Kidney glomerular epithelial cell (primary cell): ENCODE measurements at places on chromosomes 7 and 10.

GRCh38 chr10:5545778-5546710 is 21.3 kb downstream of the CALML3 start:
- DNase-seq: peak; percentile 78

DNA sequence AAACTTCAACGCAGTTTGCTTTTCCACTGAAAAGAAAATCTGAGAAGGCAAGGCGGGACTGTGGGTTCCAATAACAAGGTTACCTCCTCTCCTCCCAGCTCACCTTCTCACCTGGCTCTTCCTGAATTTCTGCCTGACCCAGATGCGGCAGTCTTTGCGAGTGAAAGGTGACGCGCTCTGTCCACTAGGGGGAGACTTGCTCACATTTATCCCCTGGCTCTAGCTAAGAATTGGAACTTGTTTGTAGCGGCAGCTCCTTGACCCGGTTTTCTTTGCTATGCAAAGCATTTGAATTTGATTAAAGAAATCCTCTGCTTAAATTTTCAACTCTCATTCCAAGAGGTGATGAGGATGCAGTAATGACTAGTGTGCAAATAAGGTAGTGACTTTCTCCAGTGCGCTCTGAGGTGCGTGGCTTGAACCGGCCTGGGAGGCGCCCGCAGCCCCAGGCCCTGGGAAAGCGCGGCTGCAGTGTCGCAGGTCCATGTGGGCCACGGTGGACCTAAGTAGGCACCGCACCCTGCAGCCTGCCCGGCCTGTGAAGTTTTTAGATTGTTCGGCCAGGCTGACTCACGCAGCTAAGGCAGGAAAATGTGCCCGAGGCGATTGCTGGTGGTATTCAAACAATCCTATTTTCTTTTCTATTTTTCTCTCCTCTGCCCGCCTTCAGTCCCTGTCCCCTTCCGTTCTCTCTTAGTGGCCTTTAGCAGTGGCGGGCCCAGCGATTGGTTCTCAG is 336.9 kb upstream of the NPSR1 start:
- peak; percentile 72 for DNase-seq

- peak; percentile 28 for DNase-seq
These were observed 786 bp downstream of the CUEDC2 start for GRCh38 chr10:102431452-102432124.

DNA sequence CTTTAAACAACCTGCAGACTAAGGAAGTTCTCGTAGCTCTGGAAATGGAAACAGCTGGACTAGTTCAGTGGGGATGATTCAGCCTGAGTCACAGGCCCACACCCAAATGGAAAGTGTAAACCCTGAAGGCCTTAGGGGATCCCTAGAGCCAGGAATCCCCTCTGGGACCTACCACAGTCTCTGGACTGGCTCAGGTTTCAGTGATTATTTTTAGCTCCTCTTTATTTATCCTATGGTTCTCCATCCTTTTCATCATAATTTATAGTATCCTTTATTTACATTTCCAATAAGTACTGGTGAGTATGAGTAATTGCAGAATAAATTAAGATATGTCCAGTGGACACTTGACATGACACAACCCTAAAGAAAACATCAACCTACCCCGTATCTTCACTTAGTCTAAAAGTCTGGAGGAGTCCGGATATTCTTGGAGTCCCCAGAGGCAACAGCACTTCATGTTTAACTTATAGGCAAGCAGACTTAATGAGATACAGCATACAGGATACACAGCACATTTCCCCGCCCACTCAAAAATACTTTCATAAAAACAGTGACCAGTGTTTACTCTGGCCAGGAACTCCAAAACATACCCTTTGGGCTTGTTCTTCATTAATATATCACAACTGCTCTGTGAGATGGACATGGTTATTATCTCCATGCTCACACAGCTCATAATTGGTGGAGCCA is 28.4 kb upstream of the SEMA3E start:
- DNase-seq: peak; percentile 74

GRCh38 chr10:5211696-5212536 is 15.3 kb downstream of the AKR1C4 start:
- no peak for DNase-seq

DNA sequence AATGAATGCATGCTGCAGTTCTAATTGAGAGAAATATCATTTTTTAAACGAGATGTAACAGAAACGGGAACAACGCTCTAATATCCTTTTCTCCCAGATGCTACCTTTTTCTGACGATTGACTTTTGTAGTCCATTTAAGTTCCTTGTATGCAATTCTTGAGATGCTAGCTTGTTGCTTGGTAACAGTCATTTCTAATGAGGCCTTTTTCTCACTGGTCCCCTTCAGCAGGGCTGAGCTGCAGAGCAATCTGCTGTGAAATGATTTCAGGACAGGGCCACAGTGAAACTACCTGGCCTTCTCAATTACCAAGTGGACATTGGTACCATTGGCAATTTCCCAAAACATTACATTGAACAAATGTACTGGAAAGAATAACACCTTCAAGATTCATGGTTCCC is 26.2 kb upstream of the FOXK1 start:
- DNase-seq: no peak

GRCh38 chr7:26989897-26990670 is 105.7 kb downstream of the HOXA1 start:
- no peak for DNase-seq

DNA sequence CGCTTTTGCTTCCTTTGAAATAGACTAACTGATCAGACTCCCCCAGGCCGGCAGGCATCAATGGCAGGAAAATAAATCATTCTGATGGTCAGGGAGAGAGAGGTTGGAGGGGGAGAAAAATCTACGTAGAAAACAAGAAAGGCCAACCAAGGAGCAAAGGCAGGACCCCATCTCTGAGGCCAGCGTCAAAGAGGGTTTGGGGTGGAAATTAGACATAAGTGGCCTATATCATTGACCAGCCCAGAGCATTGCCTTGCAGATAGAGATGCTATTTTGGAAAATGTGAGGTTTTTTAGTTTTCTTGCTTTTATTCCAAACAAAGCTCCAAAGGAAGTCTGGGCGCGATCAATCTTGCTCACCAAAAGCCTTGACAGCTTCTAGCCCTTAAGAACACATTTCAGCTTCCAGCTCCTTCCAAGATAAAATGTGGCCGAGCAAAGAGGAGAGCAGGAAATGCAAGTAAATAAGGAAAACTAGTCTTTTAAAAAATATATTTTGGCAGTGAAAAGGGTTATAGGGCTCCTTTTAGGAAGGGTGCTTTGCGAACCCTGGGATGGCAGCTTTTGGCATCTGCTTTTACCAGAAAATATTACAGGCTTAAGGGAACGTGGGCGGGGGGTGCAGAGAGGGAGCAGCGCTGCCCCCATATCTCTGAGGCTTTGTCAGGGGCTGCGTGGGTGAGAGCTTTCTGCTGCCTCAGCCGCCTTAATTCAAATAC is 2.0 kb upstream of the HOXA2 start:
- no peak for DNase-seq

DNA sequence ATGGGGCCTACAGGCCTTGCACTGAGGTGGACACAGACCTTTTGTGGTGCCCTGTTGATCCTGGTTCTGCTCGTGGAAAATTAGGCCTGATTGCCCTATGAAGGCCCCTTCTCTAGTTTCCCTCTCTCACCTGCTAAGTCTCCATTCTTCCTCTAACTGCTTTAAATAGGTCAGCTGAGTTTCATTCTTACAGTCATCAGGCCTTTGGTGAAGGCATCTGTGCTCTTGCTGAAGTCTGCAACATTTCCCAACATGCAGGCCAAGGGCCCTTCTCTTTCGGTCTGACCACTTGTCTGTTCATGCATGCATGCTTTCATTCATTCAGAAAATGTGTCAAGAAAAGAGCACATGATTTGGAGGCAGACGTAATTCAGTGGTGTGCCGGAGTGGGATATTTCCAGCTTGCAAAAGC is 244.0 kb downstream of the BUB3 start:
- no peak for DNase-seq

DNA sequence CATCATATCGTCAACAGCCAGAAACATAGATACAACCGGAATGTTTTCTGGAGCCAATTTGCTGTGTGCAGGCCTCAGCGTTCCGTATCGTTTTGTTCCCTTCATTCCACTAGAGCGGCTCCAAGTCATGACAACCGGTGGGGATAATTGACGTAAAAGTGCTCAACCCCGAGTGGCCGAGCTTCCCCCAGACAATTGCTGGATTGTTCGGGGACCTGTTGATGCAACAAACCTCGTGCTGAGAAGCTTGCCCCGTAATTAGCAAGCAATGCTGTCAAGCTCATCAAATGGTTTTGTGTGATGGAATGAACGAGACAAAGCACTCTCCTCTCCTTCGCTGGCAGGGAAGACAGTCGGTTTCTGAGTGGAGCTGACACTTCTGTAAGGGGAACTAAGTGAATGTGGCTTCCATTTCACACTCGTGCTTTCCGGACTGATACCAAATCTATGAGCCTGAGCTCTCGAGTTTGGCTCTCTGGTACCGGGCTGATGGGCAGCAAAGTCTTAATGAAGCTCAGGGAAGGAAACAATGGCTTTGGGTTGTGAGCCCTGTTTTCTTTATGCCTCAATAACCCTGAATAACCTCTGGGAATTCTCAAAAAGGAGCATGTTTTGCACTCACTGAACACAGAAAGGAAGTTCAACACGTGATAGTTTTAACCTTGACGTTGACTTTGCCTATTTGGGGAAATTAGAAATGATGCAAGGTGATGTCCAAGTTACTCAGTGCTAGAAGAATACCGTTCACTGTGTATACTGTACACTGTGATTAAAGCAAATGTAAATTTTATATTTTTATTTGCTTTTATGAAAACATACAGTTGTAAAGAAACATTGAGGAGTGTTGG is 220.5 kb downstream of the BAMBI start:
- no peak for DNase-seq

GRCh38 chr10:11245510-11245909 is 227.8 kb downstream of the CELF2 start:
- no peak for DNase-seq

DNA sequence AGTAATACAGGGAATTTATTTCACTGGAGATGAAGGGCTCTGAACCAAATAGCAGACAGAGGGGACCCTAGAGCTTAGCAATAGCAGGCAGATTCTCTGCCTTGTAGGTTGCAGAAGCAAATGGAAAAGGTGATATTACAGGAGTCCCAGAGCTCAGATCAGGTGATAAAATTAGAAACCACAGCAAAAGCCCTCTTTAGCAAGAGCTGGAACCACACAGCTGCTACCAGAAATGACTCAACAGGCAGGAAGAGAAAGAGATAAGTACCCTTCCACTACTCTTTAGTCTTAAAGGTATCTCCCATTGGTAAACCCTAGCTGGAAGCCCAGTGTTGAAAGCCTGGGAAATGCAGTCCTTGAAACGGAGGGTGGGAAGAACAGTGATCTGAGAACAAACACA is 535.6 kb upstream of the GHITM start:
- no peak for DNase-seq

DNA sequence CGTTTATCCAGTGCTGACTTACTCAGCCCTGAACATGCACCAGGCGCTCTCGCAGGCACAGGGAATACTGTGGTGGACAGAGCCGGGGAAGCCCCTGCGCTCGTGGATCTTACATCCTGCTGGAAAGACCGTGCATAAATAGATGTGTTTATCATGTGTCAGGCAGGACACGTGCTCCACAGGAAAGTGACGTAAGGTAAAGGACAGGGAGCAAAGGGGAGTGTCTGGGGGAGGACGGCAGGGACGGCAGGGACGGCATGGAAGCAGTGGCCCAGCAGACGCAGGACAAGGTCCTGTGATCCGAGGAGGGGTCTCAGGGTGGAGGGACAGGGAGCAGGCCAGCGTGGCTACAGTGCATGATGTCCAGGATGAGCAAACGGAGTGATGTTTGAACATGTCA is 410.5 kb downstream of the PAXIP1 start:
- DNase-seq: no peak

- DNase-seq: no peak
These were observed 21.8 kb downstream of the FOXL3 start for GRCh38 chr7:311796-312195.

DNA sequence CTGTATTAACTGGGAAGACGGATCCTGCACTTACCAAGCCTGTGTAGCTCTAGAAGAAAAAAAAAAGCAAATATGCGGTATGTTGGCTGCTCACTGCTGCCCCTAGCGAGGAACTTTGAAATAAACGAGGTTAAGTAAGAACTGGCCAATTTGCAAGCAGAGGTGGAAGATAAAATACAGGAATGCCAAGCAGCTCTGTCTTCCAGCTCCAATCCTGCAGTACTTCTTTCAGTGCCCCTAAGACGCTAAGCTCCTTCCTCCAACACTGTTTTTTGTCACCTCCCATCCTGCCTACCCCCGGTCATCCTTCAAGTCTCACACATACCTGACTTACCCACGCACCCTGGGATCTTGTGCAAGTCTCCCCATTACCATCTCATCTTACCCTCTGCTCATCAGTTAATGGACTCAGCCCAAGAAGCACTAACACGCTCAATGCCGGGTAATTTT is 809 bp downstream of the C10orf143 start:
- DNase-seq: peak; percentile 86
